Cardiac fibroblast (primary cell): ENCODE measurements at places on chromosomes 3 and 15.

GRCh38 chr3:89912031-89912430 lies 804.6 kb downstream of the EPHA3 start:
- no peak for DNase-seq

GRCh38 chr15:63392361-63393009 lies 10.8 kb upstream of the CA12 start:
- no peak for DNase-seq

GRCh38 chr3:58556001-58556400 lies 19.0 kb upstream of the ACOX2 start:
- DNase-seq = no peak

- DNase-seq = peak; percentile 71
Observed at GRCh38 chr3:171976526-171976925, 62.9 kb upstream of the FNDC3B start.

DNA sequence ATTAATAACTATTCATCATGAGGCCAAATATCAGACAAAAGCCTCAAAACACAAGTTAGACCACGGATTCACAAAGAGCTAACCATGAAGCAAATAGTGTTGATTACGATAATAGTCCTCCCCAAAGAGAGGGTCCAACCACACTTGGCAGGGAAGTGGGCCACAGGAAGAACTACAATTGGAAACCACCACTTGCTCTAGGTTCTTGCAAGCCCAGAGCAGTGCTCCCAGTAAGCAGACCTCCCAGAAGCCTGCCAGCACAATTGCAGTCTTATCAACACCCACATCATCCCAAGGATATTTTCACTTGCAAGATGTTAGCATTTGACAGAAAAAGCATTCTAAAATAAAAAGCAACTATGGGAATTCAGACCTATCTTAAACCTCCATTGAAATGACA lies 11.3 kb downstream of the SETD2 start:
- no peak for DNase-seq

DNA sequence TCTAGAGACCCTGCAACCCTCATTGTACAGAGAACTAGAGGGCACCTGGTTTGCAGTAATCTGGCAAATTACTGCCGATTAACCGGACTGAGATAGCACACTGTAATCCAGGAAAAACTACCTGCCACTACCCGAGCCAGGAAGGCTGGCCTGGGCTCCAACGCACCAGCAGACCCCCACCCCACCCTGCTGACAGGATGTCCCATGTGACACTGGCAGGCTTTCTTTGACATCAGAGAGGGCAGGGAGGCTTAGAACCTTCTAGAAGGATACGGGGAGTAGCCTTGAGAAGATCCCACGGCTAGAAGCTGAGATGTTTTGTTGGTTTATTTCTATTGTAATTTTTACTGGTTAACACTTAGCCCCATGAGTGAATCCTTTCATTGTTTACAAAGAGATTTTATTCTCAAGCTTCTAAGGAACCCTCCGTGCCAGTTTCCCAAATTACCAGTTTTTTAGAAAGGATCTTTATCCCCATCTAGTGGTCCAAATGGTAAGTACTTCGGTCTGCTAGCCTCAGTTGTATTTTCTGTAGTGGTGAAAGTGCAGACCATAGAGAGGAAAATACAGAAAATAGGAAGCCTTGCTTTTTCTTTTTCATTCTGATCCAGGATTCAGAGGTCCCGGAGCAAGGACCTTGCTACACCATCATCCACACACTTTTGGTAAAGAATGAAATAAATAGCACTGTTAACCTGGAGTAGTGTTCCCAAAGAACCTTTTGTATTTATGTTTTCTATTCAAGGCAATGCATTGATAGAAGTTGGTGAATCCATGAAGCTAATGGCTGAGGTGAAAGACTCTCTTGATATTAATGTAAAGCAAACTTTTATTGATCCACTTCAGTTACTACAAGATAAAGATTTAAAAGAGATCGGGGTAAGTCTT lies 81.9 kb upstream of the ADAMTSL3 start:
- peak; percentile 46 for DNase-seq

GRCh38 chr3:34382859-34383258 lies 584.4 kb downstream of the PDCD6IP start:
- DNase-seq = no peak

GRCh38 chr3:16765661-16766060 lies 119.1 kb upstream of the PLCL2 start:
- DNase-seq = no peak

DNA sequence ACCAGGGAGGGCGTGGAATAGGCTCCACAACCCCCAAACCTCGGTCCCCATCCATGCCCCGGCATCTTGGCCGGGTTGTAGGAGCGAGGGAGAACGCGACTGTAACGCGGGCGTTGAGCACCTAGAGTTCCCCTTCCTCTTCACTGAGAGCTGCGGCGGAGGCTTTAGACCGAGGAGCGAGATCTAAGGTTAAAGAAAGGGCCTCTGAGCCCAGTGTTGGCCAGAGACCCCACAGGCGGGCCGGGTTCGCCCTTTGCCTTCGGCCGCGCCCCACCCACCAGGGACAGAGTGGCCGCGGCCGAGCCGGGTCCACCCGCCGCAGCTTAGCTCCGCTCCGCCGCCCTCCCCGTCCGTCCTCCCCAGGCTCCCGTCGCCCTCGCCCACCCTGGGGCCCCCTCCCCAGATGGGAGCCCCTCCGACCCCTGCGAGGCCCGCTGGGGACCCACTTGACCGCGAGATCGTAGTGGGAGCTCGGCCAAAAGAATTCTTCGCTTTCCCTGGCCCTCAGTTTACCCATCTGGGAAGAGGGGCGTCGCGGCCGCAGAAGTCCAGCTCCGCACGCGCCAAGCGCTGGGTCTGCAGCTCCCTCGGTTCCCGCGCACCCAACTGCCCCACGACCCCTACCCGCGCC lies 425 bp downstream of the ANPEP start:
- no peak for DNase-seq

- DNase-seq = no peak
Observed at GRCh38 chr3:133851266-133851906, 44.3 kb downstream of the RAB6B start.

GRCh38 chr15:49620199-49620598 lies 419 bp downstream of the FAM227B start:
- peak; percentile 84 for DNase-seq

DNA sequence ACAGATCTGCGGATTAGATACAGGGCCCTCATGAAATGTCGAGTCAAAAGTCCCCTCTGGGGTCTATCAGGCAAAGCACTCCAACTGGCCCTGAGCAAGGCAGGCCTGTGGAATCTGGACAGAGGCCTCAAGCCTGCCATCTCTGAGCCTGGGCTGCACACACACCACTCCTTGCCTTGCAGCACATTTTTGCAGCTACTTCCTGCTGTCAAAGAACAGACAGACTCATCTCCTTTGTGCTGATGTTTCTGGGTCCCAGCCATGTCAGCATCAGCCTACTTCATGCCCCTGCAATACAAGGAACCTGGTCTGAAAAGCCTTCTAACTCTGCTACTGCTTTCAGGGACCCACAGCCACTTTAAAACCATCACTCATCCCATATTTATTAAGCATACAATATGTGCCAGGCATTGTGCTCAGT lies 60.6 kb upstream of the IL12A start:
- peak; percentile 26 for DNase-seq

GRCh38 chr3:149713730-149714654 lies 38.3 kb downstream of the COMMD2 start:
- no peak for DNase-seq

GRCh38 chr3:103600844-103601243 lies 1166.0 kb downstream of the ZPLD1 start:
- no peak for DNase-seq

- no peak for DNase-seq
Observed at GRCh38 chr3:187522293-187522692, 147.9 kb downstream of the SST start.

GRCh38 chr15:98071786-98072185 lies 111.3 kb downstream of the ARRDC4 start:
- no peak for DNase-seq

DNA sequence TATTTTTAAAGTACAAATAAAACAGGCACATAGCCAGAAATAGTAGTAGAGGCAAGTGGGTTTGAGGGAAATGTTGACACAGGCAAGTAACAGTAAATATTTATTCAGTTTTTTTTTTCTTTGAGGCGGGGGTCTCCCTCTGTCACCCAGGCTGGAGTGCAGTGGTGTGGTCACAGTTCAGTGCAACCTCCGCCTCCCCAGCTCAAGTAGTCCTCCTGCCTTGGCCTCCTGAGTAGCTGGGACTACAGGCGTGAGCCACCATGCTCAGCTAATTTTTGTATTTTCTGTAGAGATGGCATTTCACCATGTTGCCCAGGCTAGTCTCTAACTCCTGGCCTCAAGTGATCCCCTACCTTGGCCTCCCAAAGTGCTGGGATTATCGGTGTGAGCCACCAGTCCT lies 43.5 kb downstream of the PHLDB2 start:
- no peak for DNase-seq

- DNase-seq = no peak
Observed at GRCh38 chr3:55859305-55859704, 372.2 kb upstream of the WNT5A start.

DNA sequence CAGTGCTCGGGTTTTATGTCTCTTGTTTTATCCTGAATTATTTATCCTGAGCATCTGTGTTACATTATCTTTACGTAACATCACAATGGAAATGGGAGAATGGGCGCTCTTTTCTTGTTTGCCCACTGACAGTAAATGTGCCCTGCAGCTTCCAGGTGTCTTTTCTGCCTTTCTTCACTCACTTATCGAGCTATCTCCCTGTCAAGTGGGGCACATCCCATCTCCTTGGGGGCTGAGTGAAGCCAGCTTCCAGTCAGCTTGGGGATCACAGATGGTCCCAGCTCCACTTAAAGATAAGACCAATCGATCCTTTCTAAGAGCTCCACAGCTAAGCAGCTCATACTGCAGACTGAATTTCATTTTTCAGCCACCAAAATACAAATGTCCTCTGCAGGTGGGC lies 125.8 kb downstream of the KBTBD8 start:
- DNase-seq = no peak

GRCh38 chr15:60585743-60586708 lies 107.1 kb upstream of the ICE2 start:
- peak; percentile 82 for DNase-seq

GRCh38 chr3:11199902-11200845 lies 45.9 kb downstream of the HRH1 start:
- DNase-seq = peak; percentile 87

DNA sequence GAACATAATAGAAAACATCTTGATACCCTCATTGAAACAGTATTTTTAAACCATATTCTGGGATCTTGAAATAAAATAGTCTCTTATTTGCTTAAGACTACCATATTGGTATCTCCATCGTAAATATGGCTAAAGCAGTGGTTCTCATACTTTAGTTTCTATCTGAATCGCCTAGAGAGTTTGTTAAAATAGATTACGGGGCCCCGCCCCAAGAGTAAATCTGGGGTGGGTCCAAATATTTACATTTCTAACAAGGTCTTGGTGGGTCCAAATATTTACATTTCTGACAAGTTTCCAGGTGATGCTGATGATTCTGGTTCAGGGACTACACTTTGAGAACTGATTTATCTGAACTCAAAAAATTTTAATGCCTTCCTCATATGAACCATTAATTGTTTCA lies 45.3 kb downstream of the TSC22D2 start:
- DNase-seq = no peak

GRCh38 chr15:41559239-41559782 lies 299 bp downstream of the TYRO3 start:
- no peak for DNase-seq

DNA sequence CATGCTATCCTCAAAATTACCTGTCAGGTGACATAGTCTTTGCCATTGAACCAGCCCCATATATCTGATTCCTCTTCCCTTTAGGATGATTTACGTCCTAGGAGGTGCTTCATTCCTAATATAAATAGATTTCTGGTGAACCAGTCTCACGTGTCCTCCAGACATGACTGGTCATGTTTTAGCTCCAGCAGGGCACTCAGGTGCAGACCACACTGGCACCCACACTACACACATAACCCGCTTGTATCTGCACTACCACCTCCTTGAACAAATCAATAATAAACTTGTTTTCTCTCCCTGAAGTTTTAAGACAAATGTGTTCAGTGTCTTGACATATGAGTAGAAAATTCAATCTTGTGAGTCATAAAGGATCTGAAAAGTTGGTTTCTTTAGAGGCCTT lies 155.5 kb downstream of the GOLIM4 start:
- DNase-seq = peak; percentile 24
